ENCODE measurements at places on chromosomes 4 and X. TPM values are rescaled to one million over a fixed set of nuclear protein-coding genes. Genes with fewer than 3 reads are reported as not detected.

RGN gene
- not detected for total RNA-seq

GRCh38 chrX:13693341-13693961 lies 4.5 kb downstream of the RAB9A start:
- DNase-seq = no peak

GLRB gene
- not detected for total RNA-seq

- DNase-seq = no peak
Measured at GRCh38 chr4:15233626-15234025, 194.2 kb upstream of the C1QTNF7 start.

DNA sequence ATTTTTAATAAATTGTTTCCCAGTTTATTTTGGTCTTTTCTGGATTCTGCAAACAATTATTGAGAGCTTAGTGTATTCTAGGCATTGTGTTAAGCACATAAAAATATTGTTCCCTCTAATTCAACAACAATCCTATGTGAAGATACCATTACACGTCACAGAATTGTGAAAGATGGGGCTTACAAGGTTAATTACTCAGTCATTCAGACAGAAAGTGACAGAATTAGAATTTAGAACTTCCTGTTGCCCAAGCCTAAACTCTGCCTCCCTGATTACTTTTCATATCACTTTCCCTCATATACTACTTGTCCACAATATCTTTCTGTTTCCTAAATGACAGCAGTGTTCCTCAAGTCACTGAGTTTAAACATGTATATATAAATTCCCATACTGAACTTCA lies 186.7 kb upstream of the VEGFC start:
- no peak for DNase-seq

DNA sequence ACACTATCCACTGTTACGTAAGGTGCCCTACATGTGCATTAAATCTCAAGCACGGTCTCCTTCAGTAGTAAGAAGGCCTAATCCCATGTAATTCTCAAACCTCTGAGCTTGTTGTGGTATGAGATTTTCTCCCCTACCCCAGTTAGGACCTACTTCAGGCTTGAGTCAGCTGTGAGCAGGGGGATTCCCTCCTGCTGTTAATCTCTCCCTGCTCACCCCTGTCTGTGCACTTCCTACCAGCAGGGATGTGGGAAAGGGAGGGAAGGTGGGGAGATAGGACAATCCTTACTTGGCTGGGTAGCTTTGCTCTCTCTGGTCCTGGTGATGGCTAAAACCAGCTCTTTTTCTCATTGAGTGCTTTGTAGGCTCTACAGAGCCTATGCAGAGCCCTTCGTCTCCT lies 60.8 kb downstream of the PALLD start:
- DNase-seq = no peak

DNA sequence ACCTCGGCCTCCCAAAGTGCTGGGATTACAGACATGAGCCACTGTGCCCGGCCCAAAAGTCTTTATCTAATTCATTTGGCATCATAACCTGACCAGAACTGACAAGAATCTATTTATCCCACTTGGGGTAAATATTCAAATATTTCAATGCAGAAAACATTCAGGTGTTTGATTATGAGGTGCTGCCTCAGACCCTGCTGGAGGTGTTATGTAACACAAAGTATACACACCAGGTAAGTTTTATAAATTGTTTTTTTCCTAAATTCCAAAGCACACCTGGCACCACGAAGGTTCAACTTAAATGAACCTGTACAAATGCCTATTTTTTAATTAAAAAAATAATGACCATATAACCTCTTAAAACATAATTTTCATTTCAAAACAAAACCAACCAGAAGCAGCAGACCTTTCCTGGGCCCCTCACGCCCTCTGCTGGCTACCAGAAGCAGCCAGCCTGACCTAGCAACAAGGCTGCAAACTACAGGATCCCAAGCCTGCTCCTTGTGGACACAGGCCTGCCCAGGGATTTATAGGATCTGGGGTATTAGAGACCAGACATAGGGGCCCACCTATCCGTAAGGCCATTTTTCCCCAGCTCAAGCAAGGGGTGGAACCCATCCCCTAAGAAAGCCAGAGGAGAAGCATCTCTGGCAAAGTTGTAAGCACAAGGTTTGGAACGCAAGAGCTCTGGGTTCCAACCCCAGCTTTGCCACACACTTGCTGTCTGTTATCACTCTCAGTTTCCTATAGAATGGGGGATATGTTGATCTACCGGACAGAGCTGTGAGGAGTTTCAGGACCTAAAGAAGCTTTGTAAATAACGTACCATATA lies 11.7 kb downstream of the OTUD5 start:
- peak; percentile 57 for DNase-seq

- no peak for DNase-seq
Measured at GRCh38 chr4:189278597-189279165, 662.0 kb upstream of the FRG1 start.

DNA sequence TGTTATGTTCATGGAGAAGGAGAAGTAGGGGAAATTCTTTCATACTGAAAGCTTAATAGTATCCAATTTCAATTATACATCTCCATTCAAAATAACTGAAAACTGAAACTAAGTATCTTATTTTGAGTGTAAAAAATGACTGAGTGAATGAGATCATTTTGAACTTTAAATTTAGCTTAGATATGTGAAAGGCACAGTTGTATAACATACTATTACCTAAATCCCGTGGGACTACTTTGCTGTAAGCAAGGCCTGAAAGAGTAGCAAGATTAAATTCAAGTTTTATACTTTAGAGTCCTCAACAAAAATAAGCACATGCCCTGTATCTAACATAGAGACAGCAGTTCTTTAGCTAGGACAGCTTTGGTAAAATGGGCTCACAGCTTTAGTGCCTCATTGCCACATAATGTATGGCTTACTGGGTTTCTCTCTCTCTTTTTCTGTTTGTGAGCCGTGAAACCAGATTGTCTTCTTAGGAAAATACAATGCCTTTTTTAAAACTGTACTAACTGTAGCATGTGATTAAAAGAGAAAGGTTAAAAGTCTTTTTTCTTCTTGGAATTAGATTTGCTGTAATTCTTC lies 43.2 kb downstream of the GSTCD start:
- DNase-seq = no peak

DNA sequence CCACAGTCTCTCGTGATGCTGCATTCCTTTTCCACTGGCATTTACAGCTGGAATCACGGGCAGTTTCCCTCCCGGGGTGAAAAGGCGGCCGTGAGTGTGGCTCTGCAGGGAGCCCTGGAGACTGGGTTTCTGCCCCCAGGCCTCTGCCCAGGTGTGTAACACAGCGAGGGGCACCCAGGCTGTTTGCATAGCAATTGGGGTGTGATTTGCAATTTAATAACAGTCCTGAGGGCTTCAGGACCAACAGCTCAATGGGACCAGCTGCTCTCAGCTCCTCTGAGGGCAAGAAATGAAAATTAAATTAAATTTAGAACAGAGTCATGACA lies 99.0 kb upstream of the SHOX start:
- DNase-seq = no peak

DNA sequence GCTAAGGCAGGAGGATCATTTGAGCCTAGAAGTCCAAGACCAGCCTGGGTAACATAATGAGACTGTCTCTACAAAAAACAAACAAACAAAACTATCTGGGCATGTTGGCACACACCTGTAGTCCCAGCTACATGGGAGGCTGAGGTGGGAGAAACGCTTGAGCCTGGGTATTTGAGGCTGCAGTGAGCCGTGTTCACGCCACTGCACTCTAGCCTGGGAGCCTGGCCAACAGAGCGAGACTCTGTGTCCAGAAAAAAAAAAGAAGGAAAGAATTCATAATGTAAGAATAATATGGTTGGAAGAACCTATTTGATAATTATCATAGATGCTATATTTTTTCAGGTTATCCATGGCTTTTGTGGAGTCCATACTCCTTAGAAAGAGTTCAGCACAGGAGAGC lies 26.0 kb upstream of the DCHS2 start:
- DNase-seq = no peak

DNA sequence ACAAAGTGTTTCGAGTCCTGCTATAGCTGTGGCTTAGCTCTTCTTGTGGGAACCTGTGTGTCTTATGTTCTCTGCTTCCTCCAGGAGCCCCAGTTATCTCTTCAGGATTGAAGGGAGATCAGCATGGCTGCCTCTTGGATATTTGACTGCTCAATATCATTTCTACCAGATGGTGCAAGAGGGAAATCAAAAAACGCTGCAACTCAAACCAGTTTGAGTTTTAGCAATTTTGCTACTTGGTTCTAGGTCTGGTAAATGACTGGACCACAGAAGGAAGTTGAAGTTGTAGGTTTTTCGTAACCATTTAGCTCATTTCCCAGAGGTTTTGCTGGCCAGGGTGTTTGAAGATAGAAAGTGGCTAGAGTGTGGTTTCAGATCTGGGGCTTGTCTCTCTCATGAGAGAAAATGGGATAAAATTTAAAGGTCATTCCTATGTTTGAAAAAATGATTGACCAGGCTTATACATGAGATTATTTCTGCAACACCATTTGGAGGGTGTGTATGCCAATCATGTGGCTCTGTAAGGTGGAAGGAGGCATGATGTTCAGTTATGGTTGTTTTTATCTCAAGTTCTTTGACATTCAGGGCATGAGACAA lies 210.4 kb downstream of the SPRY1 start:
- no peak for DNase-seq

- DNase-seq = no peak
Measured at GRCh38 chr4:44859477-44859876, 133.1 kb upstream of the GNPDA2 start.

DNA sequence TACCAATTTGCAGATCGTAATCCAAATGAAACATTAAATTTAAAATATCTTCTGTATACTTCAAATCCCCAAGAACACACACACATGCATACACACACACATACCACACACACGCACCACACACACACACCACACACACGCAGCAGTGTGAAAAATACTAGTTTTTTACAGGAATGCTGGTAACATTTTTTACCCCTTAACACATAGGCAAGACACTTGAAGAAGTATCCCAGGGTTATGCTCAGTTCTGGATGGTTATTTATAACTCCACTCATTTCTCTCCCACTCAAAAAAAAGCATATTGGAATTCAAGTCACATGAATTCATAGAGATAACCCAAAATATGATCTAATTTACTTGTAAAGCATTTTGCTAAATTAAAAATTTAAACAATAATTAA lies 325.5 kb upstream of the SLC7A11 start:
- DNase-seq = no peak

DNA sequence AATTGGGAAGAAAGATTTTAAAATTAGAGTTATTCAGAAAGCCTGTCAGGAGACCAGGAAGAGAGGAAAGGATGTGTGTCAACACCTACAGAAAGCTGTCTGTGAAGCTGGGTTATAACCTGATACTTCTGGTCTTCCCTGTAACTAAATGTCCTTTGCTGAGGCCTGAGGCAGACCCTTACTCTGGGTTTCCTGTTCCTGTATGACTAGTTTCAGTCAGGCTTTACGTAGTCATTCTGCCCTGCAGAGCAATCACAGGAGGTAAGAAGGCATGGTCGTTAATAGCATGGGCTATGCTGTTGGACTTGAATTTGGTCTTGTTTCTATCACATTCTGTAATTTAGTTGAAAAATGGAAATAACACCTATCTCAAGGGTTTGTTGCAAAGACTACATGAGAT lies 110.5 kb upstream of the IGFBP7 start:
- DNase-seq = no peak

- peak; percentile 65 for DNase-seq
Measured at GRCh38 chrX:70030301-70030767, 19.4 kb downstream of the AWAT2 start.

PABPC1L2A gene
- total RNA-seq = not detected

DNA sequence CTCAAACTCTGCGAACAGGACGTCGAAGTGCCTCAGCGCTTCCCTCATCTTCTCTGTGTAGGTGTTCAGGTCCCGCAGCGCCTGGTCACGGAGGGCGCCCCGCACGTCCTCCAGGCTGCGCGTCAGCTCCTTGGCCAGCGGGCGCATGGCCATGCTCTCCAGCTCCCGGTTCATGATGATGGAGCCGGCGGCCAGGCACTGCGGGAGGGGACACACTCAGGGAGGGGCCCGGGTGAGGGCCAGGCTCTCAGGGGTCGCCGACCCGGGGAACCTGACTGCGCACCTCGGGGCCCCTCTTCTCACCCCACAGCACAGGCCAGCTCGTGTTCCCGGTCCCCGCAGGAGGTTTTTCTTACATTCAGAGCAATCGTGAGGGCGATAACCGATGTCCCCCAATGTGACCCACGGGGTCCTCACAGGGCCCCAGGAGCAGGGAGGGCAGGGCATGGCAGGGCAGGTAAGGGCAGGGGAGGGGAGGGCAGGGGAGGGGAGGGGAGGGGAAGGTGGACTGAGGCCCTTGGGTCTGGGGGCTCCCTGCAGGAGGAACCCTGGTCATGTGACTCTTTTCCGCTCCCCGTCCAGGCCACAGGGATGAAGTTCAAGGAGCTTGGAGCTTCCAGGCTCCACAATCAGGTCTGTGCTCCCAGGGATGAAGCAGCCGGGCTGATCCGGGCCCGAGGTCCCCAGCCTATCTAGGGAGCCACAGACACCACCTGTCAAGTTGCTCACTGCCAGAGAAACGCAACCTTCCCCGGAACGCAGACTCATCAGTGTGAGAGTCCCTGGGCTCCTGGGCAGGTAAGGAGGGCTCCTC lies 77.8 kb upstream of the MXD4 start:
- peak; percentile 6 for DNase-seq
